Right ventricle myocardium superior (tissue), 1 donor: ENCODE measurements at places on chromosomes 5 and 9.

- peak; percentile 51 for DNase-seq
Measured at GRCh38 chr9:109264877-109265587, 55.8 kb downstream of the EPB41L4B start.

- no peak for DNase-seq
Measured at GRCh38 chr5:64978546-64978945, 209.8 kb downstream of the CWC27 start.

DNA sequence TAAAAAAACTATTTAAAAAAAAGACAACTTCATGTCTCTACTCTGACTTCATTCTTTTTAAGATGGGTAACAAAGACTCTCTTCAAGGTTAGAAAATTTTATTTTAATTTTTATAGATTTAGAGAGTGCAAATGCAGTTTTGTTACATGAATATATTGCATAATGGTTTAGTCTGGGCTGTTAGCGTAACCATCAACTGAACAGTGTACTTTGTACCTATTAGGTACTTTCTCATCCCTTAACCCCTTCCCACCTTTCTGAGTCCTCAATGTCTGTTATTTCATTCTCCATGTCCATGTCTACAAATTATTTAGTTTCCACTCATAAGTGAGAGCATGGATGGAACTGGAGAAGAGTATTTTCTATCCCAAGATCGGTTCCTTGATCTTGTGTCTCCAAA lies 16.8 kb downstream of the TLR4 start:
- DNase-seq = no peak

GRCh38 chr5:134560698-134561097 lies 35.2 kb downstream of the JADE2 start:
- no peak for DNase-seq

GRCh38 chr5:32760091-32760509 lies 49.0 kb downstream of the NPR3 start:
- no peak for DNase-seq

DNA sequence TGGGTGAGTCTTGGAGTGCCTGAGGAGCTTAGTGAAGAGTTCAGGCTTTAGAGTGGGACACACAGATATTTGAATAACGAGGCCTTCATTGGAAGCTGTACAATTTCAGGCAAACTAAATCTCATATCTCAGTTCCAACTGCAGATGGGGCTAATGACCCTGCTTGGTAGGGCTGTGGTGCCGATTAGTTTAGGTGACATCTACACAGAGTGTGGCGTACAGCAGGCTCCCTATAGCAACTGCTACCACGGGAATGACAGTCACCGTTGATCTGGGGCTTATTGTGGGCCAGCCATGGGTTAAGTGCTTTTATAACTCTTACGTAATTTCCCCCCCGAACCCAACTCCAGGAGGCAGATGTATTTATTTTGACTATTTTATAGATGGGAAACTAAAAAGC lies 70.8 kb downstream of the FAT2 start:
- DNase-seq = no peak

- peak; percentile 94 for DNase-seq
Measured at GRCh38 chr5:132495667-132496190, 5.2 kb upstream of the IRF1 start.

- DNase-seq = peak; percentile 21
Measured at GRCh38 chr9:93308676-93309075, 124.7 kb downstream of the WNK2 start.

- no peak for DNase-seq
Measured at GRCh38 chr5:89097103-89097502, 214.1 kb upstream of the MEF2C start.

DNA sequence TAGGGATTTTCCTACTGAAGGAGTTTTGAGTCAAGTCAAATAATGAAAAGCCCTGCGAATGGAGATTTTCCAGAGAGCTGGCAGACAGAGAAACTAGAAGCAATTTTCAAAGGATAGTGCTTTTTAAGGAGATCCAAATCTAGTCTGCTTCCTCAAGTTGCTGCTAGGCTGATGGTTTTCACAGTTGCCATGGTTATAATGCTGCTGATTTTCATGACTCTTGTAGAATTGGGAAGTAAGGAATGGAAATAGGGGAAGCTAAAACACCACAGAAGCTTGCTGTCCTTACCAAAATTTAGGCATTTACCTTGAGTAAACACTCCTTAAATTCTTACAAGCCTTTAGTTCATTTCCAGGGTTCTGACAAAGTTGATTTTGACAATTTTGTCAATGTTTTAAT lies 30.1 kb upstream of the HAPLN1 start:
- no peak for DNase-seq

GRCh38 chr9:84408416-84408815 lies 67.9 kb upstream of the SLC28A3 start:
- no peak for DNase-seq

GRCh38 chr5:153619771-153620170 lies 129.3 kb downstream of the GRIA1 start:
- DNase-seq = no peak

GRCh38 chr5:41648996-41649395 lies 138.6 kb upstream of the PLCXD3 start:
- DNase-seq = no peak

- DNase-seq = no peak
Measured at GRCh38 chr5:61289669-61290306, 42.3 kb upstream of the ZSWIM6 start.

- no peak for DNase-seq
Measured at GRCh38 chr9:91445135-91445534, 21.5 kb upstream of the NFIL3 start.

- DNase-seq = no peak
Measured at GRCh38 chr9:3386753-3387152, 139.0 kb downstream of the RFX3 start.

DNA sequence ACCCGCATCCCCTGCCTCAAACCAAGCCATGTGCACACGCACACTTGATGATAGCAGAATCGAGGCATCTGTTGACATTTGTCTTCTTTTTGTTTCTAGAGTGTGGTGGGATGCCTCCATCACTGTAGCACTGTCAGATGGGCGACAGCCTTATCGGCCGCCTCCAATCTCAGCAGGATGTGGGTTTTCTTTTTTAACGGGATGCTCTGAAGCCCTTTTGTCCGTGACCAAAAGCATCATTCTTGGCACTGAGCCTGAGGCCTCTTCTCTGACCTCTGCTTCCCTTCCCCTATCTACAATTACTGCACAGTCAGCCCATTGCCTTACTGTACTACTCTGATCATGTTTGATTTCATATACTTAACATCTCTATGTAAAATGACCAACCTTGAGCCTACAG lies 78.3 kb downstream of the LMNB1 start:
- no peak for DNase-seq

GRCh38 chr9:108419379-108419778 lies 436.4 kb downstream of the ACTL7B start:
- DNase-seq = no peak

GRCh38 chr9:96618209-96619123 lies 1.2 kb downstream of the CDC14B start:
- peak; percentile 63 for DNase-seq

- DNase-seq = no peak
Measured at GRCh38 chr5:57736716-57737115, 254.1 kb upstream of the ACTBL2 start.

GRCh38 chr9:5629312-5630080 lies 589 bp downstream of the RIC1 start:
- peak; percentile 75 for DNase-seq

DNA sequence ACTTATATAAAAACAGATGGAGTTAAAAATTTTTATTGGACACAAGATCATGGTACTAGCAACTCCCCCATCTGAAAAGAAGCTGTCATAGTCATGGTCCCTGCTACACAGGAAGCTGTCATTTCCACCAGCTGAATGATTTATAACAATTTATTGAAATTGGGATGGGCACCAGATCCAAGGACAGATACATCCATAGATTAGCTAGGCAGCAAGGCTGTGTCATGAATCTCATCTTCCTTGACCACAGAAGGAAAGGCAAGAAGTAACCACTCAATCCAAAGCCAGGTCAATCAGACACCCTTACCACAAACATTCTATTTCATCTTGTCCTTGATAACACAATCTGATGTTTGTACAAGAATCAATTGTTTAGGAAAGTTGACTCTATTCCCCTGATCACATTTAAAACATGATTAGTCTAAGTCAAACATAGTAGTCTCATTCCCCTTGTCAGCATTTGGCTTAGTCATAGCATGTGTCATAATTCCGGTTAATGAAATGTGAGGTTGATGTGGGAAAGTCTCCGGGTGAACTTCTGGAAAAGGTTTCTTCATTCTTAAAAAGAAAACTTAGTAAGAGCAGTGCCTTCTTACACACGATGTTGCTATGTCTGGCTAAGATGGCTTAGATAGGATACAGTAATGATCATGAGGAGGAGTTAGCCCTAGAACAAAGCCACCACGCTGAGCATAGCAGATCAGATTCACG lies 462.6 kb upstream of the PAPPA start:
- DNase-seq = no peak

DNA sequence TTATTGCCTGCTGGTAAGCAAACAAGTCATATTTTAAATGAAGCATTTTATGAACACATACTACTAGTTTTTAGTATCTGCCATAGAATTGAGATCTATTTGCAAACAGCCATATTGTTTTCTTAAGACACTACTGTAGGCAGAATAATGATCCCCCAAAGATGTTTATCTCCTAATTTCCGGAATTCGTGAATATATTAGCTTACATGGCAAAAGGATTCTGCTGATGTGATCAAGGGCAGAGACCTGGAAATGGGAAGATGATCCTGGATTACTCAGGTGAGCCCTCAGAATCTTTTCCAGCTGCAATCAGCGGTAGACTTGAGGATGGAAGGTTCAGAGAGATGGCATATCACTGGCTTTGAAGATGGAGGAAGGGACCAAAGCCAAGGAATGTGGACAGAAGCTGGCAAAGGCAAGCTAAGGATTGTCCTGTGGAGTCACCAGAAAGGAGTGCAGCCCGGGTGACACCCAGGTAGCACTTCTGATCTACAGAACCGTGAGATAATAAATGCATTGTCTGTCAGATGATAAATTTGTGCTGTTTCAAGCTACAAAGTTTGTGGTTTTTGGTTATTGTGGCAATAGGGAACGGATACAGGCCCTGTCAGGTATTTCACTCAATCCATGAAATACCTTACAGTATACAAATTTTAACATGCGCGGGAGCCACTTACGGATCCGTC lies 1.0 kb upstream of the ERCC6L2 start:
- DNase-seq = no peak

DNA sequence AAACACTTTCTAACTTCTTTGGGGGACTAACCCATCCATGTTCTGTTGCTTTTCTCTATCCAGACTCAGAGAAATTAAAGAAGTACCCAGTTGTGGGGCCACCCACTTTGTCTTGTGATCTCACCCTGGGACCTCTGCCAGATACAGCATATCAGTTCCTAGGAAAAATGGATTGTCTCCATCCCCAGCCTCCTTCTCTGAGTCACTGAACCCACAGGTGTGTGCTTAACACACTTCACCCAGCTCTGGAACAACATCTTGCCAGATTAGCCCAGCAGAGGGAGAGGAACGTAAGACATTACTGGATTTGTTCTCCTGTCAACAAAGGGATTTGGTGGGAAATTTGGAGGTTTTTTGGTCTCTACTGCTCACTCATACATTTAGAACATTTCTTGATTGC lies 19.2 kb downstream of the FAM240B start:
- no peak for DNase-seq

GRCh38 chr9:111978616-111979015 lies 82.0 kb downstream of the UGCG start:
- DNase-seq = no peak

GRCh38 chr5:131392466-131393095 lies 128.7 kb downstream of the CDC42SE2 start:
- no peak for DNase-seq

GRCh38 chr5:180810959-180811622 lies 8.5 kb upstream of the MGAT1 start:
- peak; percentile 80 for DNase-seq

DNA sequence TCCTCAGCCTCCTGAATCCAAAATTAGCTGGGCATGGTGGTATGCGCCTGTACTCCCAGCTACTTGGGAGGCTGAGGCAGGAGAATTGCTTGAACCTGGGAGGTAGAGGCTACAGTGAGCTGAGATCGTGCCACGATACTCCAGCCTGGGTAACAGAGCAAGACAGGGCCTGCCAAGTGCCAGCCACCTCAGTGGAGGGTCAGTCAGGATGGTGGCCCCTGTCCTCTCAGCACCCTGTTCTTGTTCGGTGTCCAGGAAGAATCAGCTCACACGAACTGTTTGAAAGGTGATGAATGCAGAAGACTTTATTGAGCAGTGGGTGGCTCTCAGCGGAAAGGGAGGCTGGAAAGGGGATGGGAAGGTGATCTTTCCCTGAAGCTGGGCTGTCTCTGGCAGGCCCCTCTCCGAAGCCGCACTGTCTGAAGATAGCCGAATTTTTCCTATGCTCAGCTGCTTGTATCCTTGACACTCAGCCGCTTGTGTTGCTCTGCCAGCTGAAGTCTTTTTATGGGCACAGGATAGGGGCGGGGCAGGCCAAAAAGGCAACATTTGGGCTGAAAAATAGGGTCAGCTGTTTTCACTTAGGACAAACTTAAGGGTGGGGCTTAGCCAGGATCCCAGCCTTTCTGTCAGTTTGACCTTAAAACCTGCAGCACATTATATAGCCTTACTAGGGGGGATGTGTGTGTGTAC lies 50.9 kb downstream of the UBE2R2 start:
- DNase-seq = peak; percentile 78

GRCh38 chr5:124972703-124973102 lies 226.3 kb upstream of the ZNF608 start:
- no peak for DNase-seq

GRCh38 chr5:117486879-117487391 lies 912.3 kb upstream of the SEMA6A start:
- no peak for DNase-seq

GRCh38 chr9:133777068-133777791 lies 39.1 kb upstream of the SARDH start:
- DNase-seq = peak; percentile 28

- DNase-seq = no peak
Measured at GRCh38 chr9:11158676-11159075, 545.9 kb upstream of the PTPRD start.

DNA sequence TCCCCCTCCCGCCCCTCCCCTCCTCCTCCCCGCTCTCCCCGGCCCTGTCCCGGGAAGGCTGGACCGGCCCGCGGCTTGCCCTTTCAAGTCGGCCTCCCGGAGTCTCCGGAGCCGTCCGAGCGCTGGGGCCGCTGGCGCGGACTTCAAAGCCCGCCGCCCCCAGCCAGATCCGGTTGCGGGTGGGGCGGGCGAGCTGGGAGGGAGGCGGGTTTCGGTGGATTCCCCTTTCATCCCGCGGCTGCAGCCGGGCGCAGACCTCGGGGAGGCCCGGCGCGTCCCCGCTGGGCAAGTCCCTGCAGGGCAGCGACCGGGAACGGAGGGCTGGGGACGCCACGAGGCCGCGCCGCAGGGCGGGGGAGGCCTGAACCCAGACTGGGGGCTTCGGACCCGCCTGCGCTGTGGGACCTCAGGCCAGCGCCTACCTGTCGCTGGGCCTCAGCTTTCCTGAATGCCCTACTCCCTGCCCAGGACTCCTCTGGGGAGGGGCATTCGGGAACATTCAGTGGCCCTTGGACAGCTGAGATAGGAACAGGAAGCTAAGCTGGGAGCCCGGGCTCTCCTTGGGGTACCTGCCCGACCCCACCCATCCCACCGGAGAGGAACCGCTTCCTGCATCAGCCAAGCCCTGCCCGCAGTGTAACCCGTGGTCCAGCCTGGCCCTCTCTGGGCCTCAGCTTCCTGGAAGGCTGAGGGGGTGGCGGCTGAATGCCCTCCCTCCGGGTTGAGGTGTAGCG lies 23.4 kb downstream of the C9orf50 start:
- DNase-seq = peak; percentile 75

- DNase-seq = no peak
Measured at GRCh38 chr5:135851186-135851914, 16.9 kb downstream of the SLC25A48 start.
